ENCODE measurements at places on chromosomes 3 and 15.

GRCh38 chr15:25789616-25789999 is 73.5 kb downstream of the ATP10A start:
- no peak for DNase-seq

GRCh38 chr3:39191111-39191510 is 1.3 kb downstream of the XIRP1 start:
- DNase-seq = no peak

DNA sequence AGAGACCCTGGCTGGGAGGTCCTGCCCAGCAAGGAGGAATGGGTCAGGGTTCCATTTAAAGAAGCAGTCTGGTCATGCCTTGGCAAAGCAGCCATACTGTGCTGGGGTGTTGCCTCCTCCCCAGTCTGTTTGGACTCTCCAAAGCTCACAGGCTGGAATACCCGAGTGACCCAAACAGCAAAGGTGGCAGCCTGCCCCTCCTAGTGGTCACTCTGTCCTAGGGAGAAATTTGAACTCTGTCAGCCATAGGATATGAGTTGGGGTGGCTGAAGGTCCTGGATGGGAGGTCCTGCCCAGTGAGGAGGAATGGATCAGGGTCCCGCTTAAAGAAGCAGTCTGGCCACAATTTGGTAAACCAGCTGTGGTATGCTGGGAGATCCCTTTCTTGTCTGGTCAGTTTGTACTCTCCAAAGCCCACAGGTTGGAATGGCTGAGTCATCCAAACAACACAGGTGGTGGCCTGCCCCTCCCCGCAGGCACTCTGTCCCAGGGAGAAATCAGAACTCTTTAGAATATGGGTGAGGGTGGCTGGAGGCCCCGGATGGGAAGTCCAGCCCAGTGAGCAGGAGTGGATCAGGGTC is 45.0 kb downstream of the CCR1 start:
- DNase-seq = no peak

DNA sequence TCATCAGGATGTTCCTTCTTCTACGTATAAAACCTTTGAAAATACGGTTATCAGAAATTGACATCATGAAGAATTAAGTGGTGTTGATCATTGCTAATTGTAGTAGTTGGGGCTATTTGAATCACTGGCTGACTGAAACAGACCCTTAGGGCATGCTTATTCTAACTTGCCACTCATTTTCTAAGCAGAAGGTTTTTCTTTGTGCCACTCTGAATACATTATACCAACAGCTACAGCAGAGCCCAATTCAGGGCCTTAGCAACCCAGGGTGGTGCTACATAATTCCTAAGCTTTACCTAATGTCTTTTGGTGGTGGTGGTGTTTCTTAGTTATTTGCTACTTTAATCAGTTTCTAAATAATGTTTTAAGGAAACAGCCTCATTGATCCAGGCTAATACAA is 524.2 kb downstream of the NLGN1 start:
- DNase-seq = no peak

DNA sequence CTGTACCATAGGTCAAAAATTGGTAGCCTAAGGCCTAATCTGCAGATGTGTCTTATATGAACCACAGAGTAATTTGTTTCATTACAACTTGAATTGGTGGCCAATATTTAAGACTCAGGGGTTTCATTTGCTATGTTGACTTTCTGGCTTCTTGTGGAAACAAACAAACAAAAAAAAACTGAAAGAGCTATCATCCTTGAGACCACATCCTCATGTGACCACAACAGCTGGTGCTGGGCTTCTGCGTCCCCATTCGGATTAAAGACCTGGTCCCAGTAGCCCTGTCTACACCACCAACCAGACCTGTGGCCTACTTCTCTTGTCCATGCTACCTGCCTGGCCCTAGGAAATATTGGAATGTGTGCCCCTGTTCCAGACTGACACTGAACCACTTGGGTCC is 61.7 kb downstream of the STRIT1 start:
- DNase-seq = no peak

DNA sequence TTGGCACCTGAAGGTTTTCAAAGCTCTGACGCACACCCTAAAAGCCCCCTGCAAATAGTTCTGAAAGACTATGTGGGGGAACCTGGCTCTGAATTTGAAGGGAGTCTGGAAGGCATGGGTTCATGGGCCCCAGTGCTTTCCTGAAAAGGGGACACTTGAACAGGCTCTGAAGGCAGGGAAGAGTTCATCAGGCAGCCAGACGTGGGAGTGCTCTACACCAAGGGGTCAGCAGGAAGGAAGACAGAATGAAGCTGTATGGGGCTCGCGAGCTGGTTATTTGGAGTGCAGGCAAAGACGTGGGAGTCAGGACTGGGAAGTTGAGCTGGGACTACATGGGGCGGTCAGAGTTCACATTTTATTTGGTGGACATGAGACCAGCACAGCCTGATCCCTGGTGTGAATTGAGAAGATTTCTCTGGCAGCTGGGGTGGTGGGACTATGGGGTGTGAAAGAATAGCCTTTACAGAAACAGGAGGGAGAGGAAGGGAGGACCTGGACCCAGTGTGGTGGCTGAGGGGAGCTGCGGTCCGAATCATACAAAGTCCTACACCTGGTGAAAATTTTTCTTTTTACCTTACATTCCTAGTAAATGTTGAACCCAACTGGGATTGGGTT is 12.6 kb downstream of the ABHD6 start:
- peak; percentile 53 for DNase-seq

DNA sequence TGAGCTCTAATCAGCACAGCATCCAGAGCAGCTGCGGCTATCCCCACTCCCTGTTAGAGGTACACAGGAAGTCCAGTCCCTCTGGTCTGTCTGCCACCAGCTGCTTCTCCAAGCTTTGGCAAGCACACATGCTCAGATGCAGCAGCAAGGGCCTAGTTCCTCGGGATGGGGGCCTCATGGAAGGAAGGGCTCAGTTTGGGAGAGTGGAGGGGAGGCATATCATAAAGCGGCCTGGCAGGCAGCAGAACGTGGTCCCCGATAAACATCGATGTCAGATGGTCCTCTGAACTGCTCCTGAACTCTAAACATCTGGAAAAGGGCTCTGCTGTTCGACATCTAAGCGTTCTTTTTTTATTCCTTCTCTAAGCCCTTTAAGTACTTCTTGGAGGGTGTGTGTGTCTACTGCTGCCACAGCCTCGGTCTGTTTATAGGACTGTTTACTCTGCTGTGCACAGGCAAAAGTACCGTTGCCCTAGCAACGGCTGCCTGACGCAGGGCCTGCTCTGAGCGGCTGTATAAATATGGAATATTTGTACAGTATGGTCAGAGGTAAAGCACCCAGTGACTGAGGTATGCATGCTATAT is 74.6 kb downstream of the PRICKLE2 start:
- peak; percentile 84 for DNase-seq

- no peak for DNase-seq
Measured at GRCh38 chr3:100032243-100032642, 82.1 kb downstream of the FILIP1L start.

- no peak for DNase-seq
Measured at GRCh38 chr3:176964661-176965060, 232.6 kb downstream of the TBL1XR1 start.

GRCh38 chr15:57364282-57365007 is 11.9 kb upstream of the CGNL1 start:
- no peak for DNase-seq

DNA sequence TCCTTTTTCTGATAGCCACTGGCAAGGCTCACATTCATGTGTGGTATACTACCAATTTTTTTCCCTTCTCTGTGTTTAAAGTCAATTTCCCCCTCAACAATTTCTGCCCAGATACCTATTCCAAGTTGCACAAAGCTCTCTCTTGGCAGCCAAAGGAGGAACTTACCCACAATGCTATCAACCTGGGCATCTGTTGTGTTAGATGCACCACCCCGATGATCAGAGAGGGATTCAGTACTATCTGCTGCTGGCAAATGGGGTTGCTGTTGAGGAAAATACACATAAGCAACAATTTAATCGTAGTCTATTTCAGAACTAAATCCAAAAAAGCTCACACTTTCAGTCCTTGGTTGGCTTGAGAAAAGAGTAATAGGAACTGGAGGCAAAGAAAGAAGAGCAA is 46.1 kb downstream of the AAGAB start:
- no peak for DNase-seq

GRCh38 chr3:187193181-187193580 is 4.1 kb upstream of the RTP1 start:
- no peak for DNase-seq

- no peak for DNase-seq
Measured at GRCh38 chr3:76026379-76026778, 241.0 kb upstream of the ZNF717 start.

DNA sequence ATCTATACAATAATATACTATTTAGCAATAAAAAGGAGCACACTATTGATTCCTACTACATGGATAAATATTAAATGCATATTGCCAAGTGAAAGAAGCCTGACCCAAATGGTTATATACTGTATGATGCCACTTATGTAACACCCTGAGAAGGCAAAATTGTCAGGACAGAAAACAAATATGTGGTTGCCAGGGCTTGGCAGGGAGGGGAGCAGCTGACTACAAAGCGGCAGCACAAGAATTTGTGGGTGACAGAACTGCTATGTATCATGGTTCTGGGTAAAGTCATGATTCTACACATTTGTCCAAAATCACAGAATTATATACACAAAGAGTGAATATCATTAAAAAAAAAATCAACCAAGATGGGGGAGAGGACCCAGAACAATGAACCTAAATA is 22.5 kb downstream of the TBC1D2B start:
- DNase-seq = no peak

DNA sequence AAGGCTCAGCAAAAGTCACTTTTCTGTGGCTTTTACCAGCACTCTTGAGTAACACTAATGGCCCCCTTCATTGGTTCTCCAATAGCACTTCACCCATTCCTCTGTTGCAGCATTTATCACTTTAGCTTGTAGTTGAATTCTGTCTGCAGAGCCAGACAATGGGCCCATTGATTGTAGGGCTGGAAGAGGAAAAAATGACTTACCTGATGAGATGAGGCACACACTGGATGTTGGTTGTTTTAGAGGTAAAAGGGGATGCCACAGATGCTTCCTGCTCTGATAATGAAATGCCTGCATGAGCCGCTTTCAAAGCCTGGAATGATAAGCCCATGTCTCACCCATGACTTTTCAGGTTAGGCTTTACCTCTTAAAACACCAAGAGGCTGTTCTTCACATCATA is 64.3 kb downstream of the PLAAT1 start:
- DNase-seq = no peak

DNA sequence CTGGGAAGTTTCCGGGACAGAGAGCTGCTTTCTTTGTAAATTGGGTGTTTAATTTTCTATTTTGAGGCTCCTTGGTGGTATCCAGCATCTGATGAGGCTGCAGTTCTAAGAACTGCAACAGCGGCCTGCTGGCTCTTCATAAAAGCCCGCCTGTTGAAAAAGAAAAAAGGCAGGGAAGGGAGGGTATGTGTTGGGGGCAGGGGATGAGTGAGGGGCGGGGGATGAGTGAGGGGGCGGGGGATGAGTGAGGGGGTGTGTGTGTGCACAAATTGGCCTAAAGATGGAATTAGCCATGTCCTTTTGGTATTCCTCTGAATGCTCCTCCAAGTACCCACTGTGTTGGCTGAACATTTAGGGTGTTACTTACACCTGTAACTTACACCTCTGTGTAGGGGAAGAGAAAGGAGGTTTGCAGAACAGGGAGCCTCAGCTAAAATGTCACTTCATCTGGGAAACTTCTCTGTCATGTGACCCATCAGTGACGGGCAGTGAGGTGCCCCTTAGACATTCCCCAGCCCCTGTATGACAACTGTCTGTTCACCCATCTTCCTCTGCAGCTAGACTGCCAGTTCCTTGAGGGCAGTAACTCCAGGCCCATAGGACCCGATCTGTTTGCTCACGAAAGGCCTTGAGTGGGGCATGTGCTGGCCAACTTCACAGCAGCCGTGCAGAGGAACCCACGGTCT is 57.6 kb downstream of the LRIG1 start:
- no peak for DNase-seq

- DNase-seq = no peak
Measured at GRCh38 chr3:169289273-169289672, 374.2 kb downstream of the MECOM start.

DNA sequence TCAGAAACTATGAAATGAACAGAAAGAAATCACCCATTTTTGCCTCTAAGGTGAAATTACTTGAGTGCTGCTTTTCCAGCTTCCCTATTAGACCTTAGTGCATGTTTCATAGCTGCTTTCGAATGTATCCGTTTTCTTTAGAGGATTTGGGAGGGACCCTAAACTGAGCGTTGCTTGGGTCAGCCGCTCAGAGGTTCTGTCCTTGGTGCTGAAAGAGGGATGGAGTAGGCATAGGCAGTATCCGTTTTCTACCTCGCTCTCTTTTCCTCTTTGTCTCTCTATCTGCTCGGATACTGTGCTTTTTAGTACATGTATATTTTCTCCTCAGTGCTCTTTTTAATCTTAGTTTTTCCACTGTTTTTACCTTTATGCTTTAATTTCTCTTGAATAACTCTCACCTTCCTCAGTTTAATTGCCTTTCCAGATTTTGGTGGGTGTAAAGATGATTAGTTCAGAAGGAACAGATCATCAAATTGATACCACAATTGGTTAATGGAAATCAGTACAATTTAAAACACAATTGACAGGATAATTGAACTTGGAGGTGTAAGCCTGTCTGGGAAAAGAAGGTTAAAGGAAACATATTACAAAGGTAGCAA is at the start of gene DRD3:
Gene DRD3 (minus strand): TSS at position 283 of the 599 bp plus-strand sequence. CDS start 7,060 bp downstream, outside the sequence.
- DNase-seq = peak; percentile 85

All from left kidney (tissue), 8 donors.